ENCODE measurements at places on chromosomes 1 and 21. TPM values are rescaled to one million over a fixed set of nuclear protein-coding genes. Genes with fewer than 3 reads are reported as not detected.

- DNase-seq, result peak; percentile 94
Observed at GRCh38 chr21:15729674-15730483, at the start of gene USP25. Gene USP25 (plus strand): TSS chr21:15729982. CDS start chr21:15730394, 412 bp downstream.

DNA sequence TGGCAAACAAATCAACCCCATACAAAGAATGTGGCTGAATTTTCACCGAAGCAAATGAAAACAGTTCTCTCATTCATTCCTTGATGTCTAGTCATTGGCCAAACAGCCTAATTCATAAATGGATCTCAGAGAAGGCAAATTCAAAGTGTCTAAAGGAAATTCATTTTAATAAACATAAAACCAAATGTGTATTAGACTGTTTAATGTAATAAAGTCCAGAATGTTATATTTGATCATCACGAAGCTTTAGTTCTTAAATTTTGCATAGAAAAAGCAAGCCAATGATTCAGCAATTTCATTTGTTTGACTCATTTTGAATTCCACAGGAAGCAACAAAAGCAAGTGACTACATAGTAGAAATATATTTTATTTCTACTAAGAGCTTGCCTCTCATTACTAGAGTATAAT, 379.2 kb upstream of the ADAMTS5 start:
- no peak for DNase-seq

DNA sequence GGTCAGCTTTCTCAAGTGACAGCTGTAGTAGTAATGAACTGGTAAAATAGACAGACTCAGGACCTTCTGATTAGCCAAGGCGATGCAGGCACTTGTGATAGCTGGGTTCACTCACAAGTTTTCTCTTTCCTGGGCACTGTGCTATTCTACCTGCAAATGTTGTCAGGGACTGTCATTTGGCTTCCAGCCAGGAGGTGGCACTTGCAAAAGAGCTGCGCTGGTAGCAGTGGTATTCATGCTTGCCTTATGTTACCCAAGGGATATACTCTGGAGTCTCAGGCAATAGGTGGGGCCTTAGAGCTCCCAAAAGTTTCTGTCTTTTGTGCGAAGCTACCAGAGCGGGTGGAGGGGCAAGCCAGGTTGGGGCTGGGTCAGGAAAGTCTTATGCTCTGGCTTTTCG, 23.5 kb downstream of the IFI44 start:
- DNase-seq, result no peak

- DNase-seq, result no peak
Observed at GRCh38 chr1:34128186-34128889, 36.7 kb downstream of the CSMD2 start.

The TENT5C gene
- 23.2 TPM for total RNA-seq

GRCh38 chr1:112878321-112878720, 77.7 kb downstream of the SLC16A1 start:
- DNase-seq, result no peak

The GBP5 gene
- total RNA-seq, result 9.6 TPM

DNA sequence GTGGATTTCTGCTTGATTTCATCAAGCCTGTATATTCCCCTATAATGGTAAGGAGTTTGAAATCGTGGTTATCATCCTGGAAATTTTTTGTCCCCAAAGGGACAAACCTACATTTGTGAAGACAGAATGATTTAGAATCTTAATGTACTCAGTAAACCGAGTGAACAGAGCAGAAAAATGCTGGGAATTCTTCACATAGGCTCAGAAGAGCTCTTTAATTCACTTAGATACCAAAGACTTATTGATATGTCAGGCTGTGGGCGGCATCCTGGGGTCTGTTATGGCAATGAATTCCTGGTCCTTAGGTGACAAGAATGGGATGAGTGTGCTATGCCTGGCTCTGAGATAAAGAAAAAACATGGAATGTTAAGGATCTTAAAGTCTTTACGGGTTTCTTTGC, 74.9 kb downstream of the ROR1 start:
- no peak for DNase-seq

The CD1E gene
- total RNA-seq, result 2.6 TPM

DNA sequence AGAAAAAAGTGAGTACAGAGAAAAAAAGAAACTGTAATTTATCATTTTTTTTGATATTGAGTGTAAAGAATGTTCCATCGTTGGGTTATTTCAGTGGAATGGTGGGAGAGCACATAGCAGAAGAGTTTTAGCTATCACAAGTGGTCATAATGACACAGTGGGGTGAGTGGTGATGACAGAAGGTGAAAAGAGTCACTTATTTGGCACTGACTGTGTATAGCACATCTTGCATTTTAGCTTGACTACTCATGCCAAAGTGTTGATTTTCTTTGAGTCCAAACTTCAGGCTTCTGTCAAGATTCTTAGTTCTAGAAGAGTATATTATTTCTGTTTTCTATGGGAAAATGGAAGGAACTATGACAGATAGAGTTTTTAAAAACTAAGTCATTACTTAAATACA, 261.2 kb downstream of the GRIK1 start:
- no peak for DNase-seq

- DNase-seq, result no peak
Observed at GRCh38 chr1:11299225-11299574, 26.2 kb downstream of the UBIAD1 start.

DNA sequence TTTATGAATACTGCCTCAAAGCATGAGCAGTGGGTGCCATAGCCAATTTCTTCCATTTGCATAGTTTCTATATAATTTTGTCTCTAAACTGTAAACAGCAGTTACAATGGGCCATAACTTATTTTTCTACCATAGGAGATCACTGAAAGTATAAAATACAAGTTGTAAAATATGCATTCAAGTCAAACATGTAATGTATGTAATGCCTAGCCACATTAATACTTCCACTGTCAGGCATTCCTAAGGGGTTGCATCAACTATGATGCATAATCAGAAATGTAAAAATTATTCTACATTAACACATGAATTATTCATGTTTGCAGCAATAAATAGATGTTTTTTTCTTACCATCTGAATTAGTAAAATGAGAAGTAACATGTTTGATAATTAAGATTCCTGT, 560.3 kb upstream of the ZP4 start:
- no peak for DNase-seq

The CSMD2 gene
- total RNA-seq, result 1.1 TPM

DNA sequence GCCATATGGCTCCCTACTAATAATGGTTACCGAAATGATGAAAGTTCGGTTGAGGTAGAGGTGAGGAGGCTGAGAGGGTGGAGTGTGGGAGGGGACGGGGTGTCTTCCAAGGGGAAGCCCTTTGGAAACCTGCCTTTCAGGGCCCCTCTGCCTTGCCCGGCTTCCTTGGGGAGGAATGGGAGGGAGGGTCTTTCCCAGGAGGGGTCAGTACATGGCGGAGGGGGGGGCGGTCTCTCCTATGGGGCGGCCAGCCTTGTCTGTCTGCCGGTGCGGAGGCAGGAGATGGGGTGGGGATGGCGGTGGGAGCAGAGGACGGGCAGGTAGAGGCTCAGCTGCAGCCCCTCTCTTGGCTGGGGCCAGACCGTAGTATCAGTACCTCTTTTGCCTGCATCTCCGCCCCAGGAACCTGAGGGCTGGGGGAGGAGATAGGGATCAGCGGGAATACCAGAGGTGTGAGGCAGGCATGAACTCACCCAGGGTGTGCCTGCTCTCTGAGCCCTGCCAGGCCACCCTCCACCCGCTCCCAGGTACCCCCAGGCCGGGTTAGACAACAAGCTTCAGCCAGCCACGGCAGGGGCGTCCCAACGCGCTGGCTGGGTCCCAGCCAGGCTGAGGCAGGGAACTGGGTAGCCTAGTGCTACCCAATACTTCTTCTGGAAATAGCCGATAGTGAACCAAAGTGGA, 79.4 kb upstream of the POU3F1 start:
- DNase-seq, result no peak

- no peak for DNase-seq
Observed at GRCh38 chr1:225476538-225476988, 48.7 kb upstream of the LBR start.

DNA sequence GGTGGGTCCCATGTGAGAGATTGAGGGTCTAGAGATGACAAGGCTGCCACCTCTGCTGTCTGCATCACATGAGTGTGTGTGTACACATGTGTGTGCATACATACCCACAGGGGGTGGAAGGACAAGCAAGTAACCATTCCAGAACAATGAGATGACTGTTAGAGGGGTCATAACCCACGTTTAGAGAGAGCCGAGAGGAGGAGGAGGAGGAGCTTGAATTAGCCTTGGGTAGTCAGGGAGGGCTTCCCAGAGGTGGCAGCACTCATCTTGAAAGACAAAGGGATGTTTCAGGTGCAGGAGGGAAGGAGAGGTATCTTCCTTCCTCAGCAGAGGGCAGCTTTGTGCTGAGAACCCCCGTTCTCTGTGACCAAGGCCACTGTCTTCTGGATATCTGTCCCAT, 21.3 kb downstream of the TNFRSF1B start:
- DNase-seq, result no peak

The FAM131C gene
- not detected for total RNA-seq

The MAN1A2 gene
- total RNA-seq, result 39.6 TPM

The ODF2L gene
- total RNA-seq, result 46.6 TPM

The LCE1D gene
- total RNA-seq, result not detected

DNA sequence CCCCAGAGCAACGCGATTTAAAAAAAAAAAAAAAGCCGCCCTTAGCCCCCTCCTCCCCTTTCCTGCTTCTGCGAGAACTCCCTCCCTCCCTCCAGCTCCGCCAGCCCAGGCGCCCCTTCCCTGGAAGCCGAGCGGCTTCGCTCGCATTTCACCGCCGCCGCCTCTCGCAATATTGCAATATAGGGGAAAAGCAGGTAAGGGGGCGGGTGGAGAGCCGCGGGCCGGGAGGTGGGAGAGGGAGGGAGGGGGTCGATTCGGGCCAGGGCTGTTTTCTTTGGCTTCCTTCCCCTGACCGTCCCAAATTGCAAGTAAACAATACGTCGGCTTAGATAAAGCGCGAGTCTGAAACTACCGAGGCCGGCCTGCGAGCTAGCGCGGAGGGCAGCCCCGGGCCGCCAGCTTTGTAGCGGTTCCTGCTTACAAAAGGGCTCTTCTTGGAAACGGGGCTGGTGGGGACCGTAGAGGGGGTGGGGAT, 408 bp downstream of the LMO4 start:
- peak; percentile 65 for DNase-seq

- no peak for DNase-seq
Observed at GRCh38 chr1:40825435-40825788, 36.8 kb downstream of the CITED4 start.

DNA sequence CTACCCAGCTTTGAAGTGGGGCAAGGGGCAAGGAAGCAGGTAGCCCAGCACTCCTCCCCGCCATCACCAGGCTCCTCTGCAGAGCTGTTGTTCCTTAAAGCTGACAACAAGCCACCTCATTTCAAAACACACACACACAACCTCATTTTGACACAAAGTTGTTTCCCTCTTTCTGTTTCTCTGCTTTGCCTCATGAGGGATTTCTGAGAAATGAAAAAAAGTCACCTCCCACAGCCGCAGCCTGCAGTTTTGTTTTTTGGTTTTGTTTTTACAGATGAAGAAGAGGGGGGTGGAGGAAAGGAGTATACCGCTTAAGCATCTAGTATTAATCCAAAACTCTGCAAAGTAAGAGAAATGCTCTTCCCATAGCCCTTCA, 12.1 kb downstream of the MCL1 start:
- no peak for DNase-seq

GRCh38 chr1:81670286-81670685, 130.4 kb upstream of the ADGRL2 start:
- DNase-seq, result peak; percentile 57

- no peak for DNase-seq
Observed at GRCh38 chr1:17185485-17185860, 19.5 kb upstream of the PADI1 start.

DNA sequence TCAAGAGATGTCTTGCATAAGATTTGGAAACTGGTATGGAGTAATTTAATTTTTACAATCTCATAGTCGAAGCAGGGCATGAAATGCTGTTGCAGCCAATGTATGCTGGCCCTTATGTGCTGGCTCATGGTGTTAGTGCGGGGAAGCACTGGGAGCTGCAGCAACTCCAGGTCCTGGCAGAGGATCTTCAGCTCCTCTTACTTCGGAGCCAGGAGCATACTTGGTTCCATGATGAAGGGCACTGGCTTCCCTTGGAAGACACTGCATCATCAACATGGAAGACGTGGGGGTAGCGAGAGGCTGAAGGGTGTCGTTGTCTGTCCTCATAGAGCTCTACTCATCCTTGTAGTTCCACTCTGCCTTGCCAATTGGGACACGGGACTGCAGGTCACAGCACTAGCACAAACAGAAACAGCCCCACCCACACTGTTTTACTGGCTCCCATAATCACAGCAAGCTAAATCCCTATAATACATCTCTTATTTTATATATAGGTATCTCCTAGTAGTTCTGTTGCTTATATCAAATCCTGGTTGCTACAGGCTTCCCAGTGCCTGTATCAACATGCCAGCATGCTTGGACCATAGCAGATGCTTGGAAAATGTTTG, 22.4 kb downstream of the PLA2G2D start:
- no peak for DNase-seq

The S100A5 gene
- not detected for total RNA-seq

- no peak for DNase-seq
Observed at GRCh38 chr1:235947989-235948388, 81.3 kb upstream of the LYST start.

- no peak for DNase-seq
Observed at GRCh38 chr1:171107262-171107940, 16.7 kb downstream of the FMO3 start.

GRCh38 chr21:43921571-43921978, 56.6 kb downstream of the AGPAT3 start:
- DNase-seq, result no peak

DNA sequence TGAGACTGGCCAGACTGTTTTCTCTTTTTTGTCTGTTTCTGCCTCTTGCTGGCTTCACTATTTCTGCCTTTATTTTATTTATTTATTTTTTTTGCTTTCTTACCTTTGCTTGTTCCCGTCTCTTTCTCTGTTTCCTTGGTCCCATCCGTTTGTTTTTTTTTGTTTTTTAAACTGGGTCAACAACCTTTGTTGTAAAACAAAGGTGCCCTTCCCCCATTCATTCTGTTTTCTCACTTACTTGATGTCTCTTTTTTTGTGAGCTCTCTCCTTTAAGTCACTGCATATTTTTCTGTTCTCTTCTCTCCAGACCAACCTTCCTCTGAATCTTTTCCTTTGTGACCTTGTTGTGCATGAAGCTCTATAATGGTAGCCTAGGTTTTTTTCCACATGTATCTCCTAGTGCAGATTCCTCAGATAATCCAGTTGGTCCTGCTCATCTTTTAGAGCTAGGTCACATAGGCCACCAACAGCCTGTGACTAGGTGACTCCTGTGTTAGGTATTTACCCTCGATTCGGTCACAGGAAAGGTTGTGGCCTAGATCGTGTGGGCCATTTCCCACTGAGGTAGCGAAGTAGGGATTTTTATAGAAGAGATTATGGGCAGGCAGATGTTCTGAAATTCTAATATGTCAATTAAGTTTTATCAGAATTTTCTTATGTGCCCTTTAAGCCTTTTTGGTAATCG, 15.9 kb downstream of the GNAI3 start:
- no peak for DNase-seq

The FNDC5 gene
- 0.65 TPM for total RNA-seq

- no peak for DNase-seq
Observed at GRCh38 chr1:47361380-47361779, 27.8 kb downstream of the CMPK1 start.

The CD34 gene
- 44.6 TPM for total RNA-seq

The AK5 gene
- 1.0 TPM for total RNA-seq

GRCh38 chr1:209807509-209807908, 1.6 kb upstream of the IRF6 start:
- DNase-seq, result no peak

The PTPN7 gene
- total RNA-seq, result 8.5 TPM

The SLC6A17 gene
- not detected for total RNA-seq

GRCh38 chr1:1975535-1975934, 28.1 kb downstream of the CFAP74 start:
- no peak for DNase-seq

- no peak for DNase-seq
Observed at GRCh38 chr1:182570611-182570970, 18.5 kb downstream of the RNASEL start.

The BCAN gene
- total RNA-seq, result not detected

The GPR89B gene
- 9.8 TPM for total RNA-seq
